ENCODE measurements at places on chromosomes 16 and 17.
A peak's percentile ranks its signal among the peaks of the same experiment; 100 is the strongest.

GRCh38 chr17:80902963-80903611 lies 88.6 kb upstream of the CHMP6 start:
- no peak for DNase-seq

DNA sequence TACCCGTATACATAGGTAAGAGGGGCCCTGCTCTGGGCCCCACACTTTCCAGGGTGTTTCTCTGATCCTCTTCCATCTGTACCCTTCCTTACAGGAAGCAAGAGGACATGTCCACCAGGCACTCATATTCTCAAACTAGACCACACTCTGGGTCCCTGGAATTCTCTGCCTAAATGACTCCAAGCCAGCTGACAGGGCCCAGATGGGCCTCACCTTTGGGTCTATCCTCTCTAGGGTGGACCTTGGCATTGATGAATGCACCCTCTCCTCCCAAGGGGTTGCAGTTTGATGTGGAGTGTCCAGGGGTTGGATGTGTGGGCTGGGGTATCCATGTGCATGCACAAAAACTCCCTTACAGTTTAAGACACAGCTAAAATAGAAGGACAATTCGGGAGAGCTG lies 95.8 kb downstream of the ASIC2 start:
- no peak for DNase-seq

- DNase-seq: no peak
Measured at GRCh38 chr17:17060001-17060922, 18.0 kb downstream of the MPRIP start.

DNA sequence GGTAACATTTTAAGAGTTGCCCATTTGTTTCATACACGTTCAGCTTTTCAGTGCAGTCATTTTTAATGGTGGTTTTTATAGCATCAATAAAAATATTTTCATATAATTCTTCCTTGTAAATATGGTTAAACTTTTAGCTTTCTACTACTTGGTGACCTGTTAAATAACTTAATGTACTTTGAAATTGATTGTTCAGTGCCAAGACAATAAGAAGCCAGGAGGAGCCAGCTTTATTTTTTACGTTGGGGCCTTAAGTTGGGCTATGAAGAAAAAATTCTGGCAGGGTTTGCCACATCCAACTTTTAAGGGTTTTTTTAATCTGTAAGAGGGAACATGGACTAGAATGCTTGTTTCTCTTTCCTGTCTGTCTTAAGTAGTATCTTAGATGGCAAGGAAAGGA lies 284.2 kb downstream of the FTO start:
- DNase-seq: no peak

DNA sequence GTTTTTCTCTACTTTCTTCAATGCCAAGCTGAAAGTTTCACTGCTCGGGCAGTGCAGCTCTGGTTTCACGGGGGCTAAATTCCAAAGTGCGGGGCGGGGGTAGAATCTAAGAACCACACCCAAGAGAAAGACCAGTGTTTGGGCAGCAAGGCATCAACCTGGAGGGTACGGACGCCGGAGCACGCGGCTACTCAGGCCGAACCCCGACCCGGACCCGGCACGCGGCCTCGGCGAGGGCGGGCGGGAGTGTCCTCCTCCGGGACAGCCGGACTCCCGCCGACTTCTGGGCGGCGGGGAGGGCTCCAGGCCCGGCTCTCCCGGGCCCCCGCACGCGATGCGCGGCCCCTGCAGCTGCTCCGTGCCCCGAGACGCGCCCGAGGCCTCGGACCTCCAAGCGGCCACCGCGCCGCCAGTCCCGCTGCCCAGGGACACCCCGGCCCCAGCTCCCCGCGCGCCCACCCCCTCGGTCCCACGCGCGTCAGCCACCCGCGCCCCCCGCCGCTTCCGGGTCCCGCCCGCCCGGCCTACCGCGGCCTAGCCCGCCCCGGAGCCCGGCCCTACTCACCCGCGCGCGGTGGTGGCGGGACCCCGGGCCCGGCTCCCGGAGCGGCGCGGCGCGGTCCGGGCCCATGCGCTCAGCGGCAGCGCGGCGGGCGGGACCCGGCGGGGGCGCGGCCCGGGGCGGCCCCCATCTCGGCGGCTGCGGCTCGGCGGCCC lies 561 bp downstream of the AXIN1 start:
- no peak for DNase-seq

GRCh38 chr16:4477966-4478365 lies 1.8 kb downstream of the HMOX2 start:
- peak; percentile 39 for DNase-seq

DNA sequence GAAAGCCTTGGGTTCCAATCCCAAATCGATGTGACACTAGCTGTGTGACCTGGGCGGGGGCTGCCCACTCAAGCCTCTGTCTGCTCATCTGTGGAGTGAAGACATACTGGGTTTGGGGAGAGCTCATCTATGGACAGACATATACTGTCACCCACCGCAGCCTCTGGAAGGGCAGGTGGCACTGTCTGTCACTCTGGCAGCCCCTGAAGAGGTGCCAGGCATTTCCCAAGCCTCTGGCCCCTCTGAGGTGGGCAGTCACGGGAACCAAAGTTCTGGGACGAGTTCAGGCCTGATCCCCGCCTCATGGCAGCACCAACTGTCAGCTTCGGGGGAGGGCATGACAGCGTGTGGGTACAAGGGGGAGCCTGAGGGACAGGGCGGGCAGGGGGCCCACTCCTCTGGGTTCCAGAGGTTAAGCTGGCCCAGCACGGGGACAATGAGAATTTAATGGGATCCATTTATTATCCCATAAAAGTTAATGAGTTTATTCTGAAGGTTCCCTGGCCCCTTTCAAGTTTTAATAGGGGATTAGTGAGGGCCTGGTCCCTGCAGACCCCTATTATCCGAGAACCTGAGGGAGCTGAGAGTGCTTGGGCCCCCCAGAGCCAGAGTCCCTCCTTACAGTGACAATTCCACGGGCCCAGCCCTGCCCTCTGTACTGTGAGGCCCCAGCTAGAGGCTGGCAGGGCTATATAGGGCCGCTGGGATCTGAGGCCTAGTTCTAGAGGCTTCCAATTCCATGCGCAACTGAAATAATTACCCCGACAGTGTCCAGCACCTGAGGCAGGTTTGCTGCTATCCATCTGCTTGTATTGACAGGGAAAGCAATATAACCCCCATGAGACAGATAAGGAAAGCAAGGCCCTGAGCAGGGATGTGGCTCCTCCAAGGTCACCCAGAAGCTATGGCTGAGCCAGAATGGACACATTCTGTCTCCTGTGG lies 18.8 kb downstream of the SEZ6 start:
- no peak for DNase-seq

DNA sequence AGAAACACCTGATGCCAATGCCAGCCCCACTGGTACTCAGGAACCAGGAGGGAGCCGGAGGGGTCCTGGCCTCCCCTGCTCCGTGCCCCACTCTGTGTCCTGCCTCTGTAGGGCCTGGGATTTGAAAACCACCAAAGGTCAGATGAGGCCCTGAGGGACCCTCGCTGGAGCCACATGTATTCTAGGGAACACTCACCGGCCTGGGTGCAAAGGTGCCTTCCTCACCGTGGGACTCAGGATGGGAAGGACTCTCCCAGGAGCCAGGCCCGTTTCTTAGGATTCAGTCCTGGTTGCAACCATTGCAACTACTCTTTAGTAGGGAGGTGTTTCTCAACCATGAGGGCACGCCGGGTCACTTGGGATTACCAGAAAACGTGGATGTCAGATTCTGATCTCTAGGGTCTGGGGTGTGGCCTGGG lies 74.6 kb downstream of the N4BP1 start:
- no peak for DNase-seq

GRCh38 chr17:50523208-50523607 lies 9.3 kb upstream of the EPN3 start:
- DNase-seq: no peak

GRCh38 chr16:3266873-3267537 lies 10.6 kb upstream of the MEFV start:
- DNase-seq: no peak

- DNase-seq: peak; percentile 32
Measured at GRCh38 chr16:495127-495748, 32.3 kb upstream of the CAPN15 start.

DNA sequence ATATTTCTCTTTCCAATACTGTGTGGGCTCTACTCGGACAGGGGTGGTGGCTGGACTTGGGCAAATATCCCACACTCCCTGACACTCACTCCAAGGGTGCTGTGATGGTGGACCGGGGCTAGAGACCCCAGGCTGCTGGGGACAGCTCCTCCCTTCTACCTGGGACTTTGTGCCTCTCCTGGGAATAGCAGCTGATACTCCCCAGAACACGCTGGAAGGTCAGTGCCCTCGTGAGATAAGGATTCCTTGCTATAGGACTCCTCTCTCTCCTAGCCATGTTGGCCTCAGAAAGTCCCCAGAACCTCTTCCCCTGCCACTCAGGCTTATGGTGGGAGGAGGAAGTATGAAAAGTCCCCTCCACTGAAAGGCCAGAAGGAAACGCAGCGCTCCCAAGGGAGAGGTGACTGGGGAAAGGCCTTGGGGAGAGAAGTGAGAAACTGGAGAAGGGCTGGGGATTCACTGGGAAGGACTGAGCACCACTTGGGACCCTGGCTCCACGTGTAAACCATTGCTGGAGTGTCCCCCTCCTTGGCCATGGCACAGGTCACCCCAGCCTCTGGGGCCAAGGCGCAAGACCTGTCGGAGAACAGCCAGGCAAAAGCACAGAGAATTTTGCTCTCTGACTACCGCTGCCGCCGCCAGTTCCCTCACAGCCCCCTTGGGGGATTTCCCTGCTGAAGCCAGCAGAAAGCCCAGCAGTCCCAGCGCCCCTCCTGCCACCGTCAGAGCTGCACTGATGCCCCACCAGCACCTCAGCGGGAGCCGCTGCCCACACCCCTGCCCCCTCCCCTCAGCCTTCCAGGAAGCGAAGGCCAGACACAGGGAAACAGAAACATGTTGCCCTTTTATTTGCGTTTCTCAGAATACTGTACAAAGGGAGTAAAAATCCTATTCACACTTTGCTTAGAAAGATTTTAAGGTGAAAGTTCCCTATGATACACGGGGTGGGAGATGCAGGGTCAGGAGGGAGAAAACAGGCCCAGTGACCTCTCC lies 2.1 kb upstream of the GSDMB start:
- peak; percentile 60 for DNase-seq

GRCh38 chr16:24488045-24488444 lies 51.3 kb upstream of the RBBP6 start:
- DNase-seq: no peak

DNA sequence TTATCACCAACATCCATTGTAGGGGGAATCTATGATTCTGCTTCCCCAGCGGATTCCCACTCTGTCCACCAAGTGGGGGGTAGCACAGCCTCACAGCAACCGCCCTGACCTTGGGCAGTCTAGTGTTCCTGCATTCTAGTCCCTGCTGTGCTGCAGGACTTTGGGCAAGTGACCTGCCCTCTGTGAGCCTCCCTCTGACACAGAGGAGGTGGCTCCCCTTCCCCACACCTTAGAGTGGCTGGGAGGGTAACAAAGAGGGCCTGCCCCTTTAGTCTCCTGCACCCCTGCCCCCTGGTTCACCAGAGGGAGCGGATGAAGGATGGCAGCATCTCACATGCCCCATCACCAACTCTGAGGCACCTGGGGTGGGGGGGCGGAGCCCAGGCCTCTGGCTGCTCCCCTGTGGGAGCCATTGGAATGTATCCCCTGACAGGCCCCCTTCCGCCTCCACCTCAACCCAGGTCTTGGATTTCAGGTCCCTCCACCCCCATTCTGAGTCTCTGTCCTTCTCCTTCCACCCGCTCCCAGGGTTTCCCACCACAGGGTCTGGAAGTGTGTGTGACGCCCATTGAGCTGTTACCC lies 10.1 kb downstream of the GAS2L2 start:
- DNase-seq: no peak

- DNase-seq: peak; percentile 49
Measured at GRCh38 chr16:74107795-74108610, 188.6 kb upstream of the PSMD7 start.

GRCh38 chr16:19885451-19886072 lies 914 bp upstream of the GPRC5B start:
- no peak for DNase-seq

- peak; percentile 83 for DNase-seq
Measured at GRCh38 chr16:50093607-50094539, 28.1 kb downstream of the HEATR3 start.

GRCh38 chr16:87700406-87701077 lies 65.2 kb downstream of the KLHDC4 start:
- peak; percentile 50 for DNase-seq

DNA sequence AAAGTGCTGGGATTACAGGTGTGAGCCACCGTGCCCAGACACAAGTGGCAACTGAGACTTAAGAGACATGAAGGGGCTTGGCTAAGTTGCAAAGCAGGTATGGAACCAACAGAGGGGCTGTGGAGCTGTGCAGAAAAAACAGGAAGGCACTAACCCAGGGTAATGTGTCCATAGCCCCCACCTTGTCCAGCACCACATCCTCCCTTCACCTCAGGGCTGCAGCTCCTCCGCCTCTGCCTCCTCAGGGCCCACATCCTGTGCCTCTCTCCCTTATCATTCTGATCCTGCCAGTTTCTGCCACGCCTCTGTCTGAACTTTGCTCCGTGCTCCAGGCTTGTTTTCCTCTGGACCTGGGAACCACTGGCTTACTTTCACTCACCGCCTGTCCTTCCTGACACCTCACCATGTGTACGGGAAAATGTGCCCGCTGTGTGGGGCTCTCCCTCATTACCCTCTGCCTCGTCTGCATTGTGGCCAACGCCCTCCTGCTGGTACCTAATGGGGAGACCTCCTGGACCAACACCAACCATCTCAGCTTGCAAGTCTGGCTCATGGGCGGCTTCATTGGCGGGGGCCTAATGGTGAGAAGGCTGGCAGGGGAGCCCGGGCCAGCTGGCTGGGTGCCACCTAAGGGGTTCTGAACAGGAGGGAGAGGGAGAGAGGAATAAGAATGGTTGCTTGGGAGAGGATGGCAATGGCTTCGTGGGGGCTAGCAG lies at the start of gene TM4SF5:
Gene TM4SF5 (plus strand): TSS at position 368 of the 716 bp plus-strand sequence. CDS start 37 bp downstream, at position 405.
- no peak for DNase-seq

DNA sequence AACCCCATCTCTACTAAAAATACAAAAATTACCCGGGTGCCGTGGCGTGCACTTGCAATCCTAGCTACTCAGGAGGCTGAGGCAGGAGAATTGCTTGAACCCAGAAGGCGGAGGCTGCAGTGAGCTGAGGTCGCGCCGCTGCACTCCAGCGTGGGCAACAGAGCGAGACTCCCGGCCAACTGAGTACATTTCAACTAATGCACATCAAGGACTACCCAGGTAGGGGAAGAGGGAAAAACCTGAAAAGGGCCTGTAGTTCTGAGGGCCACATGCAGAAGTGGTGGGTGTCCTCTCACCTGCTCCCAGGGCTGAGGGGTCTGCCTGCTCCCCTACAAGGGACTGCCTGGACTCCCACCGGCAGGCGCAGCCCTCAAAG lies 584 bp upstream of the SLC16A5 start:
- DNase-seq: no peak

- peak; percentile 28 for DNase-seq
Measured at GRCh38 chr17:19768046-19768782, 20.1 kb upstream of the ALDH3A1 start.

DNA sequence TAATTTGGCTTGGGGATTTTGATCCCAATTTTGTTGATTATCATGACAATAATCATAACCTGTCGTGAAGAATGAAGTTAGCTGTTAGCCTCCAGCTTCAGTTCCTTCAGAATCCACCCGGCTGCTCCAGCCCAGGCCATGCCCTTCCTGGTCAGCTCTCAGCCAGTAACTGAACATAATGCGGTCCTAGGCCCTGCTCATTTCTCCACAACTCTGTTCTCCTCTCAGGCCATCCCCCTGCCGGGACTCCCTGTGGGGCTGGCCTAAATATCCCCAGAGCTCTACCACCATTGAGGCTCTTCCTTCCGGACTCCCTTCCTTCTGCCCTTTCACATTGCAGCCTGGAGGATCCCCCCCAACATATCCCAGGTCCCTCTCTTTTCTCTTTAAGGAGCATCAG lies 833.4 kb upstream of the GOT2 start:
- DNase-seq: no peak

Data from activated CD4-positive, alpha-beta T cell treated with anti-CD3 and anti-CD28 coated beads, Interleukin-2, amount 50 U/mL, for 16 hours (primary cell).